ENCODE measurements at places on chromosomes 2 and 18.

DNA sequence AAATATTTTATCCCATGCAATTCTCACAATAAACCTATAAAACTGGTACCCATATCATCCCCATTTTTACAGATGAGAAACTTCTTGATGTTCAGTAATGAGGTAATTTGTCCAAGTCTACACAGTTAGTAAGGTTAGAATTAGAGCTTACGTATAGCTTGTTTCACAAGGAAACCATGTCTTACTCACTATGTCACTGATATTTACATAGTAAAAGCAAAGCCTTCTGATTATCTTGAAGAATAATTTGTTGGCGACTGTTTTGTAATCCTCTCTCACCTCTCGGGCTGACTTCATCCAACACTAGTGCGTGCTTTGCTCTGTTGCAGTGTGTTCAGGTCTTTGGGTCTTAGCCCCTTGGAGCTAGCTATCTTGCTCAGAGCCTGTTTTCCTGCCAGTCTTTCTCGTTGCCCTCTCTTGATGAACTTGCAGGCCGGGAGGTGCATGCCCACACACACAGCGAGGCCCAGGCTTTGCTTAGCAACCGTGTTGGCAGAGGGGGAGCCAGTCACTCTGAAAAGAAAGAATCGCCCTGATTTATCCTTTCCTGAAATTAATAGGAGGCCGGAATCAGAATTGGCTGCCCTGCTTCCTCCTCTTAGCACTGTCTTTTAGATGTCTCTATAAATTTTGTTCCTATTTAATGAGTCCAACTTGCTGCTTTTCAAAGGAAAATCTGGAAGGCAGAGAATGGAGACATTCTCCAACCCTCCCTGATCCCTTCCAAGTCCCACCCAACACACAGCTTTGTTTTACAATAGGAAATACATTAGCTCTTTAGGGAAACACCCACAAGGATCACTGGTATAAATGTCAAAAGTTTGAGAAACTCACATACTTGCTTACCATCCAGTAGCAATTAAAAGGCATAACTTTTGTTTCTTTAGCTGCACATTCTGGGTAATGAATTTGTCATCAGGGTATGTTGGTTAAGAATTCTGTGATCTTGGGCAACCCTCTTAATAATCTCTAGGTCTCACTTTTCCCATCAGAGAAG is 97.6 kb upstream of the SEC11C start:
- DNase-seq = no peak

DNA sequence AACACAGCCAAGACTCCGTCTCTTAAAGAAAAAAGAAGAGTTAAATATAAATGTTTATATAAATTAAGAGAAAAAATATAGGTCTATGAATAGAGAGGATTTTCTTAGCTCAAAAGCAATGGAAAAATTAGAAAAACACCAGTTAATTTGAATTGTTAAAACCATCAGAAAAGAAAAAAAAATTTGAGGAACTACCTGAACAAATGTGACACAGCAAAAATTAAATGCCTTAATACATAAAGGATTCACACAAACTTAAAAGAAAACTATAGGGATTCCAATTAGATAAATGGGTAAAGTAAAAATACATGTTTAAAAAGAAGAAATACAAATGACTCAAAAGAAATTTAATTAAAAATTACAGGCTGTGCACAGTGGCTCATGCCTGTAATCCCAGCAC is 147.9 kb upstream of the DNMT3A start:
- DNase-seq = no peak

- DNase-seq = no peak
These were observed 311.1 kb downstream of the NRXN1 start for GRCh38 chr2:50720697-50721315.

GRCh38 chr2:64063924-64064331 is 44.7 kb upstream of the VPS54 start:
- no peak for DNase-seq

- no peak for DNase-seq
These were observed 44.9 kb downstream of the CYP27C1 start for GRCh38 chr2:127175041-127175721.

DNA sequence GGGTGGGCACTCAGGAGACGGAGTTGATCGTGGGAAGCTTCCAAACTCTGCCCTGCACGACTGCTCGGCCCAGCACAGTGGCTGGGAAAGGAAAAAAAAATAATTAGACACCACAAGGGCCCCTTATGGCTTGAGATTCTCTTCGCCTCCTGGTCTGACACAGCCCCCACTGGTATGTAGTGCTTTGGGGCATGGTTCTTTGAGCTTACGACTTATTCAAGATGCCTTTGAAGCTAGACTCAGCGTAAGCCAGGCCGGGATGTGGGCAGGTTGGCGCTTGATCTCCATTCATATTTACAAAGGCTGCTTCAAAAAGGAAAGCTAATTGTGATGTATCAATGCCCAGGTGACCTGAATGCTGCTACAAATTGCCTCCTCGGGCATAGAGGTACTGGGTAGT is 50.5 kb downstream of the CXCR4 start:
- DNase-seq = no peak

DNA sequence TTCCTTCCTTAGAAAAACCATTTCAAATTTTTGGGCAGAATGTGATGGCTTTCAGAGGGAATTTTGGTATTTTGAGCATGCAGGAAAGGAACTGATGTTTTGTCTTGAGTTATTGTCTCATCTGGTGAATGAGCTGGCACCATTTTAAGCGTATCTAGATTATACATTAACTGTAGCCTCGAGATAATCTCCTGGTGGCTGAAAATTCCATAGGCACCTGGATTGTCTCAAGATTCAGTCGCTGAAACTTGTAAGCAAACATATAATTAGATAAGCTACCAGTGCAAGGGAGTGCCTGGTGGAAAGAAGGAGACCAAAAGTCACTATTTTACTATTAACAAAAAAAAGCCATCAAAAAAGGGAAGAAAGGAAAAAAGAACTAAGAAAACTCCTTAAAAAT is 687.8 kb upstream of the DDX18 start:
- DNase-seq = no peak

- DNase-seq = no peak
These were observed 52.2 kb downstream of the CUL3 start for GRCh38 chr2:224532931-224533330.

GRCh38 chr2:111208639-111209038 is 87.9 kb downstream of the BCL2L11 start:
- no peak for DNase-seq

DNA sequence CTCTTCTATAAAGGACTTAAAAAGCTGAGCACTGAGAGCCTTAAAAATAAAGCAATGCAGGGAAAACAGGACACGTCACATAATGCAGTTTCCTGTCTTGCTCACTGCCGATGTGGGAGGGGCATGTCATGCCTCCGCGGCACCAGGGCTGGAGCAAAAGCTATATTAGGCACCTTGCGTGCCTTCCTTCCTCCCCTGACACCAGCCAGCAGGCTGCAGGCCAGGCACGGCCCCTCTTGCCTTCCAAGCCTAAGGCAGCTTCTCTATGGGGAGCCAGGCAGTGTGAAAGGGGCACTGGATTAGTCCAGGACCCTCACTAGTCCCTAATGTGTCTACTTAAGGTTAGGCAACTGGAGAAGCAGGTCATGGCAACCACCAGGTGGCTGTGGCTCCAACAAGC is 26.3 kb downstream of the MRPL35 start:
- DNase-seq = no peak

DNA sequence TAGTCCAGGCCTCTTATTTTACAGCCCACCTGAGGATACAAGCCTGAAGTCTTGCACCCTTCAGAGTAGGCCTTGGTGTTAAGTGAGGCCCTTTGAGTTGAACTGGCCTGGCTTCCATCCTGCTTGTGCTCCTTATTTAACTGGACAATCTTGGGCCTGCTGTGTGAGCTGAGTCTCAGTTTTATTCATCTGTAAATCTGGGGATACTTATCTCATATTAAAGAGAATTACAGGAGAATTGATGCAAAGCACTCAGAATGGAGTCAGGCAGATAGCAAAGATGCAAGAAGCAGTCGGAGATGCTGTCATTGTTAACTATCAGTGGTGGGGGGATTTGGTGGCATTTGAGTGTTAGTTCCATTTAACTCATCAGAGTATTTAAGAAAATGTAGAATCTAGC is 36.8 kb downstream of the MFSD6 start:
- no peak for DNase-seq

DNA sequence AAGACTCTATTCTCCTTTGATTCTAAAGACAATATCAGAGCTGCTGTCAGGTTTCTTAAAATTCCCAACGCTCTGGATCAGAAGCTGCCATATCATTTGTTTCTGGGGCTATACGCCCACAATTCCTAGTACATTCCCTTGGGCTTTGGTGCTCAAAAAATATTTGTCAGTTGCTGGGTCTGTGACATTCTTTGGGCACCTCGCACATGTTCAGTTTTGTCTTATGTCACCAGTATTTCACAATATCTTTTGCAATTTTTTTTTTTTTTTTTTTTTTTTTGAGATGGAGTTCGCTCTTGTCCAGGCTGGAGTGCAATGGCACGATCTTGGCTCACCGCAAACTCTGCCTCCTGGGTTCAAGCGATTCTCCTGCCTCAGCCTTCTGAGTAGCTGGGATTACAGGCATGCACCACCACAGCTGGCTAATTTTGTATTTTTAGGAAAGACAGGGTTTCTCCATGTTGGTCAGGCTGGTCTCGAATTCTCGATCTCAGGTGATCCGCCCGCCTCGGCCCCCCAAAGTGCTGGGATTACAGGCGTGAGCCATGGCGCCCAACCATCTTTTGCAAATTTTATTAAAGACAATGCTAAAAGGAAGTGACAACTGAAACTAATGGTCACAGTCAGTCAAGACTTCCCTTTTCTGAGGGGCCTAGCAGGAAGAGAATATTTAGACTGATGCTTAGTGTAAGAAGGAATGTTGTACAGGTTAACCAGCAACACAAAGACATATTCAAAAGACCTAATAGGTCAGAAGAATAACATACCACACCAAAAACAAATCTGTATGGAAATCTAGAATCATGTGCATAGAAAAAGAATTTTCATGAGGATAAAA is 6.8 kb downstream of the ZNF397 start:
- DNase-seq = no peak

DNA sequence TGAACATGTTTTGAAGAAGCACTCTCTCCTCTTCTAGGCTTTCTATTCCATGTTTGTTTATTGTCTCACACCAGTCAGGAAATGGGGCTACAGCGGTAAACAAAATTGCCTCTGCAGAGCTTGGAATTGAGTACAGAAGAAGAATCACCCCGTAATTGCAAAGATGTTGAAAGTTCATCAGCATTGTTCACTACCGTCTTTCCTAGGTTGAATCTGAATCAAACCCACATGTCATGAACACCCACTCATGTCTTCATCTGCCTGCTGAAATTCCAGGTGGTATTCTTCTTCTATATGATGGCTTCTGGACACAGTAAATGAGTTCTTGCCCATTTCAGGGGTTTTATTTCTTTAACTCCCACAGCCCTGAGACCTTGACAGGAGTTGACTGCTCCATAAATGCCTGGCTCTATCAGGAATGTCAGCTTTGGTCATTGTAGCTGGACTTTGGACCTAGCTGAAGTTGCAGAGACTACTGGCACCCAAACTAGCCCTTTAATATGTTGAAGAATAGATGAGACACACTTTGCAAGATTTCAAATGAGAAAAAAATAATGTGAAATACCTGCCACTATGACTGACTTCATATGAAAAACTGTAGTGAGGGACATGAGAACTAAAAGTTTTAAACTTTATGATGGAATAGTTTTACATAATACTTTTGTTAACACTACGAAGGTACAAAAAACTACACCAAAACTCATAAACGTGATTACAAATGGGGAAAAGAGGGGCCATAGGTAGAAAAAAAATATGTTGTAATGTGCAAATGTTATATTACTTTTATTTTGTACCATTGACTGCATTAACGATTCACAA is 1235.3 kb upstream of the ZEB2 start:
- no peak for DNase-seq

Data from activated T-helper 9 cell treated with anti-CD3 and anti-CD28 coated beads, Interleukin-2, amount 50 U/mL, for 16 hours (primary cell).